Adipocyte (in vitro differentiated cells): ENCODE measurements at places on chromosomes 4 and X.

DNA sequence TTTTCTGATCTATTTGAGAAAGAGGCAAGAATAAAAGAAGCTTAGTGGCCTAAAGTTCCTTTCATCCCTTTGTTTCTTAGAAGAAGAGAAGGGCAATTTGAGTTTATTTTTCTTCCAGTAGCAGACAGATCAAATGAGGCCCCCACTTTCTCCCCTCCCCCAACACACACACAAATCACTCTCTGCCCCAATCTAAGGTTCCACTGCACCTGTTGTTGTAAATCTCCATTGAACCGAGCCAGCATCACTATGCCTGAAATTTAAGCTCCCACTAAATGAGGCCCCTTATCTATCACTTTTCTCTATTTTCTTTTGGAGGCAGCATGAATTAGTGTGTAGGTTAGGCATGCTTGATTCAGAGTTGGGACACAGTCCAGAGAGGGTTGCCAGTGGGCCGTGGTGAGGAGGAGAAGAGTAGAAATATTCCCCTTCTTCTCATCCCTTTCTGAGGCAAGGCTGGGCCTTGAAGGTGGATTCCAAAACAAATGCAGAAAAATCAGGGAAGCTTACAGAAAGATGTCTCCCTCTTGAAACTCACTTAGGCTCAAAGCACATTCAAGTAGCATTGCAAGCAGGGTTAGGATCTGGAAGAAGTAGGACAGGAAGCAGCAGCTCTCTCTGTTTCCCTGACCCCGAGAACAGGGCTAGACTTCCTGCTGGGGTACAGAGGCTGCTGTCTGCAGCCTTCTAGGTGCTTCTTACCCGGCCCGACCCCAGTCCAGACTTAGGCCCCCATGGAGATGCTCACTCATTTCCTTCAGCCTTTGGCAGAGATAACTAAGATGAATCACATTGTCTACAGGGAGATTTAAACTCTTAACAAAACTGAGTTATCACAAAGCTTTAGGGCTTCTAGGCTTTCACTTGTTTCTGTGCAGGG lies 70.7 kb downstream of the RASL11B start:
- DNase-seq: peak; percentile 33

DNA sequence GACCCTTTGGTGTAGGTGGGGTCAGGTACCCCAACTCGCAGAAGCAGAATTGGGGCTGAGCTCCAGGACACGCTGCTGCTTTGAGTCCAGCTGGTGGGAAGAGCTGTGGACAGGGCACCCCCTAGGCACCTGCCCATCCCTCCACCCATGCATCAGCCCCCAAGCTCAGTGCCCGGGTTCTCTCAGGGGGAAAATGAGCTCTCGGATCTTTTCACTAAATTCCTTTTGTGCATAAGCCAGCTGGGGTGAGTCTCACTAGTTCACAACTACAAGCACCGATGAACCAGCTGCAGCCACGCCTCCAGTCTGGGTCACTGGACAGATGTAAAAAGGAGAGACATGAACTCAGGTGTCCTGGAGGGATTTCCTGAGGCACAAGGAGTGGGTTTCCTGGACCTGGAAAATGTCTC lies 286.8 kb downstream of the CRLF2 start:
- no peak for DNase-seq

DNA sequence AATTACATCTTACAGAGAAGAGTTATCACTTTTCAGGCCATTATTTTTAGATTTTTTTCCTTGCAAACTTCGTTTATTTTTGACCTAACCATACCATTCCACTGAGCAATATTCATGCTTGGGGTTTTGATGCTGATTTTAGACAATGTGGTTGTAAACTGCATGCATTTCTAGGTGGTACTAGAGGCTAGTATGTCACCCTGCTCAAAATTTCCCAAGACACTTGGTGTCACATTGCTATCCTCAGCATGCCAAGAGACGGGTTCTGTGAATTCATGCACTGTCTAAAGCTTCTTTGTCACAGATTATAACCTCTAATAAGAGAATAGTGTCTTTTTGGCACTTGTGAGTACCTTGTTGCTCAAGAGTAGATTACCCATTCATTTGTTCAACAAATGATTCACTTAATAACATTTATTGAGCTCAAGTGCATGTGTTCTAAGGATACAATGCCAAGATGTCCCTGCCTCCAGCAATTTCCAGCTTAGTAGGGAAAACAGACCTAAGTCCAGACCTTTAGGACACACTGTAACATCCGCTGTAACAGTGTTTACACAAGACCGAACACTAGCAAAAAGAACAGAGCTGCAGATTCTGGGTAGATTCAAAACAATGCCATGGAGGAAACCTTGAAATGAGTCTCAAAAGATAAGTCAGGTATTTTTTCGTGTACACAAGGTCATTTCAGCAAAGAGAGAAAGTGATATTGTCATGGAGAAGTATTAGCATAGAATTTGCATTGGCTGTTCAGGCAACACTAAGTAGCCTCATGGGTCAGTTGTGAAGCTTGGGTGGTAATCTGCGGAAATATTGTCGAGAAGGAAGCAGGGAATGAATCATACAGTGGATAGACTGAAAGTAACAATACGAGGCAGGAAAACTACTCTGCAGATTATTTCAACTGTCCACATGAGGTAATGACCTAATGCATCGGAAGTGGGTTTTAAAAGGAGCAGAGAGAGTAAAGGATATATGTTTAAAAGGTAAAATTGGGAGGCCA lies 515.1 kb upstream of the ZFP42 start:
- peak; percentile 32 for DNase-seq

DNA sequence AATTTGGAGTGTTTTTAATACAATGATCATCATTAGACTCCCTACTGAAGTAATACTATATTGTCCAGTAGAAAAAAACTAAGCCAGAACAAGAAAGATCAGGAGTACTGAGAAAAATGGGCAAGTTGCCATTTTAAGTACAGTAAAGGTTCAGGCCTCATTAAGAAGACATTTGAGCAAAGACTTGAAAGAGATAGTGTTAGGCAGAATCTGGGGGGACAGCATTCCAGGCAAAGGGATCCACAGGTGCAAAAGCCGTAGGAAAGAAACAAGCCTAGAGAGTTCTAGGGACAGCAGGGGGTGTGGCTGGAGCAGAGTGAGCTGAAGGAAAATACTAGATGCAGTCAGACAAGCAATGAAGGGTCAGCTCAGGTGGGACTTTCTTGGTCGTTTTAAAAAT lies 58.1 kb upstream of the INTU start:
- DNase-seq: no peak

DNA sequence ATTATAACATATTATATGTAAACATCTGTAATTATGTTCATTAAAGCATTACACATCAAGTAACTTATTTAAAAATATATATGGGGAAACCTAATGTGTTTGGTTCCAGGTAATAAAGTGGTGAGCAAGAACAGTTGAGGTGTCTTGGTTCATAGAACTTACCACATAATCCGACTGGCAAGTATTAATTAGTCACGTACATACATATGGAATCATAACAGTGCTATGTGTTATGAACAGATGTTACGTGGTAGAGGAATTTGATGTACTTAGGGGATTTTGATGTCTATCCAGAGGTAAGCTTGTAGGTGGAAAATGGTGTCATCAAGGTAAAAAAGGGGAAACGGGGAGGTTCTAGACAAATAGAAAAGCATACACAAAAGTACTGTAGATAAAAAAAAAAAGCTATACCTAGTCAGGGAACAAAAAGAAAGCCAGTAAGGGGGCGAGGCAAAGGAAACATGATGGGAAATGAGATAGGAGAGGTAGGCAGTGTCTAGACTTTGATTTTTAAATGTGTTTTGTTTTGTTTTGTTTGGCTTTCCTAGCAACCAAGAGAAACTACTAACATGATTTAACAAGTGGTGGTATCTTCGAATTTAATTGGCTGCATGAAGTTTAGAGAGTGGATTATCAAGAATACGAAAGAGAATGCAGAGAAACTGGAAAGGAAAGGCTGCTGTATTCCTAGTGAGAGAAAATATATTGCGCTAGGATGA lies 12.6 kb downstream of the DMD start:
- no peak for DNase-seq

GRCh38 chr4:86834901-86835300 lies 14.3 kb downstream of the SLC10A6 start:
- DNase-seq: no peak

GRCh38 chr4:114495471-114495928 lies 103.1 kb upstream of the UGT8 start:
- no peak for DNase-seq

- no peak for DNase-seq
Observed at GRCh38 chr4:149110481-149110880, 668.3 kb upstream of the NR3C2 start.

- DNase-seq: peak; percentile 49
Observed at GRCh38 chr4:20445933-20446723, 194.4 kb downstream of the SLIT2 start.

DNA sequence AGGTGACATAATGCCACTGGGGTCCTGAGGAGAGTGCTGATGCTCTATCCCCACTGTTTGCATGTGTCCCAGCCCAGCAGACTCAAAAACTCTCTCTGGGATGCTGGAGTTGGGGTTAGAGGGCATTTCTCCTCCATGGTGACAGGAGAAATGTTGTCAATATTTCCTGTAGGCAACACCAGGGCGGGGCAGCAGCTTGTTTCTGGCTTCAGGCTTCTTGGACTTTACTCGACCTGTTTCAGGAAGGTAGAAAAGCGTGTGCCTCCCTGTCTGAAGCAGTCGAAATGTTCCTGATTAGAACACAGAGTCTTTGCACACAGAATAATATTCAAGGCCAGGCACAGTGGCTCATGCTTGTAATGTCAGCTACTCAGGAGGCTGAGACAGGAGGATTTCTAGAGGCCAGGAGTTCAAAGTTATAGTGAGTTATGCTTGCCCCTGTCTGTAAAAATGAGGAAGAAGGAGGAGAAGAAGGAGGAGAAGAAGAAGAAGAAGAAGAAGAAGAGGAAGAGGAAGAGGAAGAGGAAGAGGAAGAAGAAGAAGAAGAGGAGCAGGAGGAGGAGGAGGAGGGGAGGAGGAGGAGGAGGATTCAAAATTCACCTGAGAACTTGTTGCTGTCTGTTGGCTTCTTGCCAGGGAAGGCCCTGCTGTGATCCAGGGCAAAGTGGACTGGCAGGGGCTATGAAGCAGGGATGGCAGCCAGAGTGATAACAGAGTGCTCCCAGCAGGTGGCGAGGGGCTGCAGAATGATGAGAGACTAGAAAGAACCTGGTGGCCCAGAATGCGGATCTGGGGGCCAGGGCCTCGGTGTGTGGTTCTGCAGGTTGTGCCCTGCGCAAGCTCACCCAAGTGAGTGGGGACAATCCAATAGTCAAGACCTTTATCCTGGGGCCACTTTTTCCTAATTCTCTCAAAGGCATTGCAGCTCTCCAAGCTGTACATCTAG lies 82.9 kb downstream of the RTL5 start:
- no peak for DNase-seq

GRCh38 chrX:46860557-46860956 lies 23.7 kb downstream of the RP2 start:
- DNase-seq: no peak

DNA sequence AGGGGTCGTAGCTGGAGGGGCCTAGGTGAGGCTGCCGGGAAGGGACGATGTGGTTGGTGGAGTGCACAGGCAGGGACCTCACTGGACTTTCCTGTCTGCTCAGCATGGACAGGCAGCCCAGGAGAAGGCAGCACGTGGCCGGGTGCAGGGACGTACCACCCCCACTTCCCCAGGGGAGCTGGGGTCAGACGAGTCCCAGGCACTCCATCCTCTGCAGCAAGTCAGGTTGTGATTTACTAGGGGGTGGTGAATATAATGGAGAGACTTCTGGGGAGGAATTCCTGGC lies 1.5 kb upstream of the CTBP1 start:
- DNase-seq: no peak

DNA sequence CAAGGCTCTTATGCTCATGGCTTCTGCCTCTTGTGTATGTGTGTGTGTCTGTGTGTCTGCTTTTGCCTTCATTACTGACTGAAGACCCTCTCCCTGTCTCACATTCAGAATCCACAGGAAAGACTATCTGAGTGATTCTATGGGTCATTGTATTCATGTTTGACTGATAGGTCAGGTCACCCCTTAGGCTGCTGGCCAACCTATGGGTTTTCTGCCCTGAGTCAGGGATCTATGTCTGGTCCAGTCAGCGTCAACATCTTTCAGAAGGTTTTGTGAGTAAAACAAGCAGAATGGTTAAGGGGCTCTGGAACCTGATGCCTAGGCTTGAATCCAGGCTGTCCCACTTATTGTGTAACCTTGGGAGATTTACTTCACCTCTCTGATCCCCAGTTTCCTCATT lies 30.5 kb downstream of the NHSL2 start:
- peak; percentile 23 for DNase-seq

GRCh38 chr4:150547154-150547838 lies 34.7 kb upstream of the MAB21L2 start:
- no peak for DNase-seq

GRCh38 chr4:139567159-139567870 lies 11.3 kb upstream of the SETD7 start:
- DNase-seq: no peak
